ENCODE measurements at places on chromosomes 16 and 17. TPM values are rescaled to one million over a fixed set of nuclear protein-coding genes. Genes with fewer than 3 reads are reported as not detected.

DNA sequence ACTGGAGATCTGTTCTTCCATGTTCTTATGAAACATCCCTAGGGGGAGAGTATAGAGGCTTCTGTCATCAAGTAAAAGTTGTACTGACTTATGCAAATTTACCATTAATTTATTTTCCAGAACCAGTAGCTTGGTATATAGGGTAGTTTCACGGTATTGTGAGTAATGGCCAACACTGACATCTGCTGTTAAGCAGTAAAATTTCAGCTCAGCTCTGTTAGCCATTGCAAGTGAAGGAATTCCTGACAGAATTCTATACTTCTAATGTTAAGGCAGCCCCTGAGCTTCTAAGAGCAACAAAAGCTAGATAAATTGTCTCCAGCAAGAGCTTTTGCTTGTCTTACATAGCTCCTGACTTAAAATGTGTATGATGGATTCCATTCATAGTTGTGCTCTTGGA is 613.5 kb upstream of the C16orf82 start:
- no peak for DNase-seq

- DNase-seq, result no peak
Measured at GRCh38 chr16:70695331-70696070, 9.6 kb upstream of the MTSS2 start.

- DNase-seq, result no peak
Measured at GRCh38 chr17:74297941-74298340, 23.9 kb downstream of the DNAI2 start.

DNA sequence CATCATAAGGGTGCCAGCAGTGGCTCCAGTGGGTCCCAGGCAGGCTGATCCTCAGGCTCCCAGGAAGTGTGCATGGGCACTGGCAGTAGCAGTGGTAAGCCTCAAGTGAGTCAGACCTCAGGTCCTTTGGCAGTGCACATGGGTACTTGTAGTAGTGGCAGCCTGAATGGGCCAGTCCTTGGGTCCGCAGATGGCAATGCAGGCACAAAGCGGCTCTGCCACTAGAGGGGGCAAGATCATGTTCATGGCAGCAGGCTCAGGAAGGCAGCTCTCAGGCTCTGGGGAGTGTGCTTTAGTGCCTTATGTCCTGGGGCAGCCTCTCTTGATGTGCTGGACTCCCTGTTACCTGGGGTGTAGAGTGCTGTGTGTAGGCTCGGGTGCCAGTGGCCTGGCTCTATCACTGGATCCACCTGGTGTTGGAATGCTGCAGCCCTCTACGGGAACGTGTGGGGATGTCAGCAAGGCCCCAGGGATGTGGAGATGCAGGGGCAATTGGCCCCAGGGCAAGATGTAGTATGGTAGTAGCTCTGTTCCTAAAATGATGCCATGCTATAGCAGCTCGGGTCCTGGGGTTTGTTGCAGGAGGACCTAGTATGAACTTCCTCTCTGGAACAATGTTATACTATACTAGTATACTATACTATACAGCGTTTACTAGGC is 11.0 kb downstream of the ACSM3 start:
- peak; percentile 24 for DNase-seq

VPS4A gene
- 48.0 TPM for total RNA-seq

RAMP2 gene
- not detected for total RNA-seq

CCDC200 gene
- not detected for total RNA-seq

All from CD4-positive, CD25-positive, alpha-beta regulatory T cell (primary cell).